NCI-H446 treated with DMSO at 0.1 percent for 48 hours (cell line): ENCODE measurements at places on chromosomes 3 and 15.

DNA sequence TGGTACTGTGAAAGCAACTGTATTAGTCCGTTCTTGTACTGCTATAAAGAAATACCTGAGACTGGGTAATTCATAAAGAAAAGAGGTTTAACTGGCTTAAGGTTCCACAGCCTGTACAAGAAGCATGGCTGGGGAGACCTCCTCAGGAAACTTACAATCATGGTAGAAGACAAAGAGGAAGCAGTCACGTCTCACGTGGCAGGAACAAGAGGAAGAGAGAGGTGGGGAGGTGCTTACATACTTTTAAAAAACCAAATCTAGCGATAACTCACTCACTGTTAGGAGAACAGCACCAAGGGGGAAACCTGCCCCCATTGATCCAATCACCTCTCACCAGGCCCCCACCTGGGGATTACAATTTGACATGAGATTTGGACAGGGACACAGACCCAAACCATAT lies 48.9 kb downstream of the IQGAP1 start:
- DNase-seq: no peak

DNA sequence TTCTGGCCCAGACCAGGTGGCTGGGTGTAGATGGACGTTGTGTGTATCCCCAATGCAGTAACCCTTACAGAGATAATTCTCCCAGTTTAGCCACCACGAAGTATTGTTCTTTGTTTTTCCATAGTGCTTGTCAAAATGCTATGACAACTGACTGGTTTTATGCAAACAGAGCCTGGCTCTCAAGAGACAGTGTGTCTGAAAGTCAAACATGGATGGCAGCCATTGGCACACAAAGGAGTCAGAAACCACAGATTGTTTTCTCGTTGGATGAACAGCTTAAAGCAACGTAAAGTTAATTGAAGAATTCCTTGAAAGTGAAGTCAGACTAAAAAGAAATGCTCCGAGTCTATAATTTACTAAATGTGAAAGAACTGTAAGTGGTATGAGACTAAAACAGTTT lies 91.2 kb downstream of the FILIP1L start:
- peak; percentile 51 for DNase-seq

GRCh38 chr15:92043283-92043682 lies 189.8 kb downstream of the SLCO3A1 start:
- DNase-seq: no peak

DNA sequence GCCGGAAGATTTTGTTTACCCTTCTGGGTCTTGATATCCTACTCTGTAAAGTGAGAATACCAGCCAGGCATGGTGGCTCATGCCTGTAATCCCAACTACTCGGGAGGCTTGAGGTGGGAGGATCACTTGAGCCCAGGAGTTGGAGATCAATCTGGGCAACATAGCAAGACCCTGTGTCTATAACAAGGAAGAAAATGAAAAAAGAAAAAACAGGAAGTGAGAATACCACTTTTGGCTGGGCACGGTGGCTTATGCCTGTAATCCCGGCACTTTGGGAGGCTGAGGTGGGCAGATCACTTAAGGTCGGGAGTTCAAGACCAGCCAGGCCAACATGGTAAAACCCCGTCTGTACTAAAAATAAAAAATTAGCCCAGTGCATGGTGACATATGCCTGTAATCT lies 36.9 kb downstream of the SFMBT1 start:
- no peak for DNase-seq

DNA sequence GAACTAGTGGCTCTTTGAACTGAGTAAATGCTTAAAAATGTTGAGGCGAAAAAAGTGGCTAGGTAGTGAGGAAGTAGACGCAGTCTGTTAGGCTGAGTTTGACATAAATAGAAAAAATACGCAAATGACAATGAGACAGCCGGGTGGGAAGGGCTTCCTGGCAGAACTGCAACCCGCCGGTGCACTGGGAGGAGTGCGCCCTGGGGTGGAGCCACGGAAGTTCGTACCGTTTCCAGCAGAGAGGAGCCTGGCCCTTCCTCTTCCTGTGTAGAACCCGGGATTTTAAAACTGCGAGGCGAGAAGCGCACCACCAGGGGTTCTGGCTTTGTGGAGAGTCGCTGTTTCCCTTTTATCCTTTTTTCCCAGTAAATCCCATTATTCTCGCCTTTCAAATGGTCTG lies 602.6 kb downstream of the PYDC2 start:
- no peak for DNase-seq

DNA sequence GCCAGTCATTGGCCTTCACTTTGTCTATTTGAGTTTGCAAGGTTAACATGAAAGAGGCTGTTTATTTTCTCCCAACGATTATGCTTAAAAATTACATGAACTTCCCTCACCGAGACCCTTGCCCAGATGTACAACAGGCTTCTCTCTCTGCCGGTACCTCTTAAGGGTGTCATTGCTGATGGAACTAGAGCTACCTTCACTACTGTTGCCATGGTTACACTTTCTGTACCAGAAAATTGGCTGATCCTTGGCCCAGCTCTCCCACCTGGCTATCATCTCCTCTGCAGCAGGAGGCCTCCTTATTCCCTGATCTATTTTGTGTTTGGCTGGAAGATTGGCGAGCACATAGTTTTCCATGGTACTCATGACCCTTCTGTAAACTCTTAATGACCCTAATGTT lies 24.0 kb upstream of the LIPC start:
- DNase-seq: no peak

- DNase-seq: no peak
Observed at GRCh38 chr3:143603774-143604173, 244.5 kb downstream of the SLC9A9 start.

GRCh38 chr3:170331143-170331542 lies 26.4 kb upstream of the SKIL start:
- DNase-seq: no peak
